ENCODE measurements at places on chromosomes 5 and 9.

DNA sequence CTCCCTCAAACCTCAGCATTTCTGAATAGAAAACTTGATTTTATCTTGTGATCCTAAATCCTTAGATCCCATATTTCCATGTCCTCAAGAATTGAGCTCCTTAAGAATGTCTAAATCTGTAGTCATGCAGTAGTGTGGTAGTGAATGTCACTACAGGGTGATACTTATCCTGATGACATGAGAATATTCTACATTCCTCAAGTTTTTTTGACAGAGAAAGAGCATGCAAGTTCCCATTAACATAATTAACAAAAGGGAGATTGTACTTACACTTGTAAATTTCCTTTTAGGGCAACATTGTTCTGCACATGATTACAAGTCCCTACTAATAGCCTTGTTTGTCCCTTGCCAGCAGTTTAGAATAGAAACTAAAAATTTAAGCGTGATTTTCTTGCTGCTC is 352.3 kb downstream of the PTPRD start:
- DNase-seq, result no peak

DNA sequence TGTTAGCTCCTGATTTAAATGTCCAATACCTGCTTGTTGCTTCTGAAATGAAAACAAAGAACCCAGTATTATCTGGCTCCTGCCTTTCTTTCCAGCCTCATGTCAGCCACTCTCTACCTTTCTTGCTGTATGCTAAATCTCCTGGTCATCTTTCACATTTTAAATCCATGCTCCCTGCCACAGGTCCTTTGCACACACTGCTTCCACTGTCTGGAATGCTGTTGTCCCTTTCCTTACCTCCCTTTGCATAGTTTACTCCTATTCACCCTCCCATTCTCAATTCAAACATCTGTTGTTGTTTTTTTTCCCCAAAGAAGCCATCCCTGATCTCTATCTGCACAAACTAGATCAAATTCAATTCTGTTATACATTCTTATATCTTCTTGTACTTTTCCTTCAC is 97.0 kb upstream of the NR4A3 start:
- no peak for DNase-seq

- no peak for DNase-seq
Measured at GRCh38 chr5:64526734-64527439, 21.1 kb downstream of the RGS7BP start.

DNA sequence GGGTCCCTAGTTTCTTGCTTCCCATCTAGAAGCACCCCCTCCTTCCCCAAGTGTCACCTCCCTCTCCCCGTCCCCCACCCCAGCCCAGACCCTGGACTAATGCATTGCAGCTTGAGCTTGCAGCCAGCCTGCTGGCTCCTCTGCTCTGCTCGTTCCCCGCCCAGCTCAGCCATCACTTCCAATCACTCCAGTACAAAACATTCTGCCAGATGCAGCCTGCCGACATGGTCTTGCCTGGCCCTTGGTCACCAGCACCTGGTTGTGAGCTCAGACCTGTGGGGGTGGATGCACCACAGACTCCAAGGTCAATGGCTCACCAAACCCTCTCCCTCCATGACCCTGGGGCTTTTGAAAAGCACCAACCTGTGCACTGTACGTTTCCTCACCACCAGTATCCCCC is 172.9 kb upstream of the SMIM23 start:
- no peak for DNase-seq

DNA sequence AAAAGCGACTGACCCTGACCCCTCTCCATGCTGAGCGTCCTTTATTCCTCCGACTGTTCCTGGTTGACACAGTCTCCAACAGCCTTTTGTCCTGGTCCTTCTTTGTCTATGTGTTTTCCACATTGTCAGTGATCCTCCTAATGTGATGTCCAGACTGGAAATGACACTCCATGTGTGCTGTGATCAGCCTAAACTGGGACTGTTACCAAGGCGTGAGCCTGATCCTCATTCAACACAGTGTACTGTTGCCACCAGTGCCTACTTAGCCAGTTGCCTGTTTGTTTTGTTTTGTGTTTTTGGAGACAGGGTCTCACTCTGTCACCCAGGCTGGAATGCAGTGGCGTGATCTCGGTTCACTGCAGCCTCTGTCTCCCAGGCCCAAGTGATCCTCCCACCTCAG is 192.1 kb downstream of the GOLPH3 start:
- no peak for DNase-seq

DNA sequence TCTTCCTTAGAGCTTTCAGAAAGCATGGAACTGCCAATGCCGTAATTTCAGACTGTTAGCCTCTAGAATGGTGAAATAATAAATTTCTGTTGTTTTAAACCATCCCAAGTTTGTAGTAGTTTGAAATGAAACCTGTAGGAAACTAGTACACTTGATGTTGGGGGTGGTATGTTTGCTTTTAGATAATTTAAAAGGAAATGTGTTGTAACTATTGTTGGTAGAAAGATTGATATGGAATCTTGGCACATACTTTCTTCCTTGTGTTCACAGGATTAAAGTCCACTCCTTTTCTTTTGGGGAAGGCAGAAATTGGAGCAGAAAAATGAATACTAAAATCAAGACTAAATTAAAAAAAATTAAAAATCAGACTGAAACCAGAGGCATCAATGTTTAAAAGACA is 66.0 kb upstream of the ARRDC3 start:
- DNase-seq, result no peak

DNA sequence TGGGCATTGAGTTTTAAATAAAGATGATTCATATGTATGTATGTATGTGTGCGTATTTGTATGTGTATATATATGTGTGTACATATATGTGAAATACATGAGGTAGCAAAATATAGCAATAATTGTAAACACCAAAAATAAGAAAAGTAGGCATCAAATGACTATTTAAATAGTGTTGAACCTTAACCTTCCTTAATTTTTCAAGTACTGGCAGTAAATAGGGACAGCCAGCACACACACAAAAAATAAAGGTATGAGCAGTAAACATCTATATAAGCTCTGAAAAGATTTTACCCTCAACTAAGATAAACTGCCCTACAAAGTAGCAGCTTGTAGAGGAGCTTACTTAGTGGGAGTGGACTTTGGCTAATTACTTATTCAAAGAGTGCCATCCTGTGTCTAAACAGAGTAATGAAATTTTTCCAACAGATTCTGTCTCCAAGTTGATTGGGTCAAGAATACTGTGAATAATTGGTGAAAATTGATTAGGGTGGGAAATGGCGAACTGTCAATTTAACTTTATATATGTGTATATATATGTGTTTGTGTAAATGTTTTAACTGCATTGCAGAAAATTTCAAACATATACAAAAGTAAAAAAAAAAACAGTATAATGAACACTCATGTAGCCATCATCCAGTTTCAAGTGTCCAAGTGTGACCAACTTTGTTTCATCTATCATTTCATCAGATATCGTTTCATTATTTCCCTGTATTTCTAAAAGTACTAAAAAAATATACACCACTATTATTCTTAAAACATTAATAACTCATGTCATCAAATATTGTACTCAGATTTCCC is 2.0 kb upstream of the ADAMTS6 start:
- DNase-seq, result no peak

DNA sequence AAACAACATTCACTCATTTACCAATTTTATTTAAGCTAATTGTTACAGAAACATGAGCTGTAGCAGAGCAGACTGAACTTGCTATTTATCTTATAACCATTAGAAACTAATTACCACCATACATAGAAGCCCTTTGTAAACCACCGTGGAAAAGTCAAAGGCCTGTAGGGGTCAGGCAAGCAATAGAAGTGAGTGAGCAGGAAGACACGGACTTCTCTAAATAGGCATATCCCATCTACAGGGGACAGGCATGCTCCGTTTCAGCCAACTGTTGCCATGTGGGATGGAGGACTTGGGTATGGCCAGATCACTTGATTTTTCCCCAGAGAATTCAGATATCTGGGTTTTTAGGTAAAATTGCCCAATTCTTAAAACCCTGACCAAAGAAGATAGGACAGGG is 44.8 kb downstream of the PRRC1 start:
- DNase-seq, result no peak

- DNase-seq, result no peak
Measured at GRCh38 chr9:33908749-33909148, 91.8 kb downstream of the UBE2R2 start.

DNA sequence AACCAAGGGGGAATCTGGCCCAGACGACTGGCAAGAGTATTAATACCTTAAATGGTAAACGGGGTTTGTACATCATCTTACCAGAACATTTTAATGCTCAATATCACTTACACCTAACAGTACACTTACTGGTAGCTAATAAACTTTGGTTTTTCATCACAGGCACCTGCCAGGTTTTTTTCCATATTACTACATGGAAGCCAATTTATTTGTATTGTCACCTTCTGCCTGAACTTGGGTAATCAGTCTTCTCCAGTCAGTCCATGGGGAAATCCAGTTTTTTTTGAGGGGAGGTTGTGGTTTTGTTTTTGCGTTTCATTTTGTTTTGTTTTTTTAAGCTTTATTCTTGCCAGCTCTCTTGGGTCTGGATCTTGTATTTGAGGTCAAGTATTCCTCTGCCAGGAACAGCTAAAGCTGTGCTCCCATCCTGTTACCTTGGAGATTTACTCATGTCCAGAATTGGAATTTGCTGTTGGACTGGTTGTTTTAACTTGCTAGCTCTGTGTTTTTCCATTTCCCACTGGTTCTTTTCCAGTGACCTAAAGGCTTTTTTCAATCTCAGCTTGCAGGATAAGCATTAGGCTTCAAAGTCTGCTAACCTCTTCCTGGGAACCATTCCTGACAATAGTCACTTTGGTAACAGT is 11.1 kb upstream of the NADK2 start:
- DNase-seq, result no peak

DNA sequence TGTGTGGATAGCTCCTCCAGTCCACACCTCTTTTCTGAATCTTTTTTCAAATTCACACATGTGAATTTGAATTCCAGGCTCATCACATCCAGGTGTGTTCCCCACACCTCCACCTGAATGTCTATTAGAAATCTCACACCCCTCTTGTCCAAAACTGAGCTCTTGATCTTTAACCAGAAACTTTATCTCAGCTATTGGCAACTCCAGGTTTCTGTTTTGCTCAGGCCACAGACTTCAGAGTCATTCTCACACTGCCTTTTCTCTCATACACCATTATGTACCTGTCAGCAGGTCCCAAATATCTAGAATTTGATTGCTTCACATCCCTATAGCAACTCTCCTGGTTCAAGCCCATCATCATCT is 11.6 kb downstream of the NIPSNAP3B start:
- no peak for DNase-seq

- no peak for DNase-seq
Measured at GRCh38 chr9:71504636-71505035, 263.7 kb downstream of the CEMIP2 start.

- DNase-seq, result no peak
Measured at GRCh38 chr5:334903-335739, 13.6 kb downstream of the AHRR start.

DNA sequence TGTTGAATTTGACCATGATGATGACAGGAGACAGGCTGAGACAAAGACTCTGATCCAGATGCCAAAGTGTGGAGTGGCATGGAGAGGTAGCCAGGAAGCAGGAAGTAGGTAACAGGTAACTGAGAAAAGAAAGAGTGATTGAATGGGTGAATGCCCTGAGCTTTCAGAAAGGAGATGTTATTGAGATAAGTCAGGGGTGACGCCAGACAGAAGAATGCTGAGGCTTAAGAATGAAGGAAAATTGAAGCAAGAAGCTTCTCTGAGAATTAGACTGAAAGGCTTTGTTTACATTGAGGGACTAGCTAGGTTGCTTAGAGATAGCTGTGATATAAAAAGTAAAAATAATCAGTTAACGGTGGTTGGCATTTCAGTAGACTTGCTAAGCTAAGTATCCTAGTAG is 165.7 kb downstream of the PSAT1 start:
- no peak for DNase-seq

GRCh38 chr5:131792896-131793295 is 3.9 kb downstream of the FNIP1 start:
- no peak for DNase-seq

GRCh38 chr5:73444499-73445438 is 3.8 kb downstream of the FOXD1 start:
- DNase-seq, result no peak

DNA sequence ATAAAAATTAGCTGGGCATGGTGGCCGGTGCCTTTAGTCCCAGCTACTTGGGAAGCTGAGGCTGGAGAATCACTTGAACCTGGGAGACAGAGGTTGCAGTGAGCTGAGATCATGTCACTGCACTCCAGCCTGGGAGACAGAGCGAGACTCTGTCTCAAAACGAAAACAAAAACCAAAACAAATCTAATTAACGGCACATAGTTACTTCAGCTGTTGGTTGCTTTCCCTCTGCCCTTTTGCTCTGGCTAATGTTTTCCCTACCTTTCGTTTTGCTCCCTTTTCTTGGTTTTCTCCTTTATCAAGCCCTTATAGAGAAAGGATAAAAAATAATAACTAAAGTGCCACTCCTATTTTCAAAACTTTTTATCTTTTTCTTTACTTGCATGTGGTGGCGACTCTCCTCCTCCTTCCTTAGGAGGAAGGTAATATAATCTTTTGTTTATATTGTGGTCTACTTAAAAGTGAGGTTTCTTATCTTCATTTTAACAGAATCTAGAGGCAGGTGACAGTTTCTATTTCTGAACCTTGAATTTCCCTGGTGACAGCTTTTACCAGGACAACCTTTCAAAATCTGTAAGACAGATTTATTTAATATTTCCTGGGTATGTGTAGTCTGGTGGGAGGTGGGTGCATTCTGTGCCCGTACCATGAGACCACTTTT is 125.4 kb downstream of the ARHGEF28 start:
- DNase-seq, result no peak

DNA sequence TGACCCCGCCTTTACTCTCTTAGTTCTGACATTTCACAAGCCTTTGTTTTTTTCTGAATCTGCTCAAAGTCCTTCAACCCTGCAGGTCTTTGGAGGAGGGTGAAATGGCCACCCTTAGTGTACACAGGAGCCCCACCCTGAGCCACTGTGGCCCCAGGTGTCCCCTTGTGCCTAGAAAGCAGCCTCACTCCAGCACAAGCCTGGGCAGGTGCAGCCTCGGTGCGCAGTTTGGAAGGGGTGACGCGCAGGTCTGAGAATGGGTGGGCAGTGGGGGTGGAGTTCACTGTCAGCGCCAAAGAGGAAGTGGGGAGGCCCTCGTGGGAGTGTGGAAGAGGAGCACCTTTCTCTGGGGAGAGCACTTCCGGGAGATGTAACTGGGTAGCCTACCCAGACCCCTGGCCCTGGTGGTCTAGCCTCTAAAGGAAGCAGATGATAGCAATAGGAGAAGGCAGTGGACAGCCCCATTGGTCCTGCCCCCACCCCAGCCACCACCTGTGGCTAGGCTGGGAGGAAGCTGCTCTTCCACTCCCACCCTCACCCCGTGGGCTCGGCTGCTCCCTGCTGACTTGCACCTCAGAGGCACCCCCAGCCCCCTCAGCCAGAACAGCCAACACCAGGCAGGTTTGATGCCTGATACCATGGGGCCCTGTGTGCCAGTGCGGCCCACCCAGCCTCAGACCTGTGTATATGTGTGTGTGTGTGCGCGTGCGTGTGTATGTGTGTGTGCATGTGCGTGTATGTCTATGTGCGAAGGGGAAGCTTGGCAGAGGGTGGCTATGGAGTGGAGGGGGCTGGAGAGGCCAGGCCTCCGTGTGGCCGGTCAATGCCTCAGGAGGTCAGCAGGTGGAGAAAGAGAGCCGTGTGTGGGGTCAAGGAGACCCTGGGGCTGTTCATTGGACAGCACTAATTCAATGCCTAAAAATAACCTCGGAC is 16.8 kb upstream of the DAB2IP start:
- no peak for DNase-seq

GRCh38 chr5:106727071-106727470 is 943.7 kb downstream of the EFNA5 start:
- no peak for DNase-seq

GRCh38 chr5:80168388-80169028 is 87.3 kb downstream of the SERINC5 start:
- DNase-seq, result no peak

All from stimulated activated CD4-positive, alpha-beta T cell treated with anti-CD3 and anti-CD28 coated beads, Interleukin-1b, Interleukin-23, amount 100 ng/mL, for 1 hour (primary cell).